ENCODE measurements at places on chromosomes 12 and 14.

DNA sequence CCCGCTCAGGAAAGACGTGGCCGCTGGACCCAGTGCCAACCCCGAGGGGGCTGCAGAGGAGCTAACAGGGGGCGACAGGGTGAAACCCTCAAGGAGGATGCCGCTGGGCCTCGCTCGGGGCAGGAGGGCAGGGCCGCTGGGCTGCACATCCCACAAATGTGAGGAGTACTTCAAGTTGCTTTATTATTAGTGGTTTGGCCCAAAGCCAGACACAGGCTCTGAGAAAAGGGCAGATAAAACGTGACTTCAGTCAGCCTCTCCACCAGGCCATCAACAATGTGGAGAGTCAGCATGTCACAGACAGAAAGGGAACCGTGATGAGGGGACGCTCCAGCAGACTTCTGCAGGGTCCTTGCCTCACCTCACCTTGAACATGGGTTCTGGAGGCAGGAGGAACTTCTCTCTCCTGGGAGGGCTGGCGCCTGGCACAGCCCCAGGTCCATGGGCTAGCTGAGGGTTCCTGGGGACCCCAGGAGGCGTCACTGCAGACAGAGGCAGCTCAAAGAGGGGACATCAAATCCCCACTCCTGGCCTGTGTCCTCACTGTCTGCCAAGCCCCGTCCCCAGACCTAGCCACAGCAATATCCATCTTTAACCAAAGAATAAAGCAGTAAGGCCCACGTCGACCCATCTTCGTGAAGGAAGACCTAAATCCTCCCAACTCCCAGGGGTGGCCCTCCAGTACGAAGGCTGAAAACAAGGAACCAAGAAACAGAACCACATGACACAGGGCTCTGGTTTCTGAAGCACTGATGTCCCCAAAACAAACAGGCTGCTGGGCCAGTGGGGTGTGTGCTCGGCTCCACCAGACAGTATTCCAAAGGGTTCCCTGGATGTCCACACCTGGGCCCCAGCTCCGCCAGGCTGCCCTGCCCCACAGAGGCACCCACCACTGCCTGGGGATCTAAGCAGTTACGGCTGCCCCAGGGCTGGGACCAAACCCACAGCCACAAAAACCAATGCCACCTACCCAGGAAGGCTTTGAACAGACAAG, 35.1 kb downstream of the CCDC85C start:
- DNase-seq, result no peak

DNA sequence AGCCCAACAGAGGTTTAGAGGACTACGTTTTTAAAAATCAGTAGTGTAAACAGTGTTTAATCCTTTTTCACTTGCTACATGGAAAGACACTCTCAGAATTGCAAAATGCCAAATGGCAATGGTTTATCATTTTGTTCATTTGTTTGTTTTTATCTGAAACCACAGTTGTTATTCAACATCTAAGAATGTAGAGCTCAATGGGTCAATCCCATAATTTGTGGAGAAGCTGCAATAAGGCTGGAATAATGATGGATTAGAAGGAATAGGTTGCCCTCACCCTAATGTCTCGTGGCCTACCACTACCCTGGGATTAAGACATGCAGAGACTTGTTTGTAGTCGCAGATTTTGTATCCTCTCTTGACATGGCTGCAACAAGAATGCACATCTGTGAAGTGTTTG, 115.7 kb downstream of the LLPH start:
- no peak for DNase-seq

DNA sequence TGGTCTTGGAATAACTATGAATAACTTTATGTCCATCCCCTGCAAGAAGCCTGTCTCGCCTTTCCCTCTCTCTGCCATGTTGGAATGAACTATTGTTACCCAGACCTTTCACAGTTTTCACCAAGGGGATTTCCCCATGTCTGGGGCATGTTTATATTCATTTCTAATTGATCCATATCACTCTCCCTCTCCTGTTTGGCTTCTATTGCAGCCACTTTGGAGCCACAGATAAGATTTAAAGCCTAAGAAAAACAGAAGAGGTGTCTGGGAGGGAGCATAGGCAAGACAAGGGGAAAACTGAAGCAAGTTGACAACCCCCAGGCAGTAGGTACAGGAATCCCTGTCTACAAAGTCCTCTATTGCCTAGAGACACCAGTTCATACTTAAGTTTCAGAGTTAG, 41.0 kb upstream of the FOXJ2 start:
- DNase-seq, result no peak

DNA sequence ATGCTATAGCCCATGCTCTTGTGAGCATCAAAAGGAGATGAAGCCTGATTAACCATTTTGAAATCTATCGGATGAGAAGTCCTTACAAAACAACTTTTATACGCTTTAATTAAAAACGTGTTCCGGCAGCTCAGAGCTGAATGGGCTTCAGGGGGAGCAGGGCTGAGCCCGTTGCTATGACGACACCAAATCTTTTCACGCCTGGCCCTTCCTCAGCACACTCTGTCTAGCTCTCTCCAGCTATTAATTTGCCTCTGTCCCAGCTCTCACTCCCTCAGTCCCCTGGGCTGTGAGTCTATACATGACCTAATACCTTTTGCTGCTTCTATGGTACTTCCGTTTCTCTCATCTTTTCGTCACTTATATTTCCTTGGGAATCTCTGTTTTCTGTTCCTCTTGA, 15.8 kb downstream of the FOXA1 start:
- no peak for DNase-seq

GRCh38 chr12:95277139-95277538, 59.5 kb downstream of the VEZT start:
- DNase-seq, result no peak

DNA sequence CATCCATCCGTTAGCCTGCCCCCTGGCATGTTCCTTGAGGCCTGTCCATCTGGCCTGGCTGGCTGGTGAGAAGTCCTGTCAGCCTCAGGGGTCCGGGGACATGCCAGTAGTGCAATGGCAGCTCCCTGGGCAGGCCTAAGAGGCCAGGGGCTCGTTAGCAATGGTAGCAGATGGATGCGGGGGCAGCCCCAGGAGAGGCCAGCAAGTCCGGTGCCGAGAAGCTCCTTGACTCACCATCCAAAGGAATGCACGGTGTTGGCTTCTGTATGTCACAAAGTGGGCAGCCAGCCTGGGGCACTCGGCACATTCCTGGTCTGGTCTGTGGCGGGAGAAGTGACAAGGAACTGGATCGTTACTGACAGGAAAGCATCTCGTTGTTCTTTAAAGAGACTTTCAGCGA, 319.9 kb downstream of the CACNA1C start:
- DNase-seq, result no peak

DNA sequence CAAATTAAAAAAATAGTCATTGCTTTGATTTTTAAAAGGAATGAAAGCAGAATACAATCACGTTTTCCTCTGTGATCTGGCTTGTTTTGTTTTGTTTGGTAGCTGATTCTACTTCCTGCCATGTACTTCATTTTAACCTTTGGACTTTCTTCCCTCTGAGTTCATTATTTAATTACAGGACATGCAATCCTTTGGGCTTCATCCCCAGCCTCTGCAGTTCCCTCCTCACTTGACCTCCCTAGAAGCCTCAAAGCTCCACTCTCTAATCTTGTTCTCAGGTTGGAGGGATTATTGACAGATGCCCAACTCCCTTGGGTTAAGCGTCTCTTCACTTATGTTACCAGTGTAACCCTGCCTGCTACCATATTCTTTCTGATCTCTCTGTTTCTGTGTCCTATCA, 967.9 kb upstream of the SEL1L start:
- no peak for DNase-seq

DNA sequence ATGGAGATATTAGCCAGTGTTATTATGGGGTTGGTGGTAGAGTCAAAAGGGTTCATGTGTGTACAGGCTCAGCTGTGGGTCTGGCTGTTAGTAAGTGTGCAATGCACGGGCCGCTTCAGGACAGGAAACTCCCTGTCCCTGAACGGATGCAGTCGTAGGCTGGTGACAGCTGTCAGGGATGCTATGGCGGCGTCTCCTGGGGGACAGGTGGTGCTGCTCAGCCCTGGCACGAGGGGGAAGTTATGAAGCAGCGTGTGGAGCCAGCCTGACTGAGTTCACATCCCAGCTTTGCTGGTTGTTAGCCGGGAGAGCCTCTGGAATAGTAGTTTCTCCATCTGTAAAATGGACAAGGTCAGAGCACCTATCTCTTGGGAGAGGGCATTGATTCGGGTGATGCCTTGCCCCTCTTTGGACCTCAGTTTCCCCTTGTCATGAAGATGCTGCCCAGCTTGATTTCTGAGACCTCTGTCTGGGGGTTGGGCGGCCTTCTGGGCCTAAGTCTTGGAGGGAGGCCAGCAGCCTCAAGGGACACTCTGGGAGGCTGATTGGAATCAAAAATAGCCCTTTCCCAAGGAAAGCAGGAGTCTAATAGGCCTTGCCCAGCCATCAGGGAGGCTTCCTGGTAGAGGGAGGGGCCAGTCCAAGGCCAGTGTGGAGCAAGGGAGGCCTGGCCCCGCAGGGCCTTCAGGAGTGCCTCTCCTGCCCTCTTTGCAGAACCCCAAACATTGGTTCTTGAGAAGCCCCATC, 7.1 kb downstream of the ASB2 start:
- no peak for DNase-seq

GRCh38 chr12:101862245-101862644, 15.1 kb upstream of the DRAM1 start:
- DNase-seq, result no peak

DNA sequence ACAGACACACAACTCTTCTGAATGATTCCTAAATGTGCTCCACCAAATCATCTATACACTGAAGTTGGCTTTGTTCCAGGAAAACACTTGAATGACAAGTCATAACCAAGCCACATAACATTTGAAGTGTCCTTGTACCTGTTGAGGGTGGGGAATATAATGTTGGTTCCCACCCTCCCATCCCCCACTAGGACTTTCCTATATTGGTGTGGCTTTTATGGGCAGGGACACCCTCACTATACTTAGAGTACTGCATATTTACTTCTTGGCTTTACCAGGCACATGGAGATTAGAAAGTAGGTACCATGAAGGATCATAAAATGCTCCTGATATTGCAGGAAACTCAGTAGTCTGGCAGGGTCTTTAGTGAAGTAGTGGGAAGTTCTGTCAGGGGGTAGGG, 9.7 kb upstream of the BHLHE41 start:
- DNase-seq, result no peak

DNA sequence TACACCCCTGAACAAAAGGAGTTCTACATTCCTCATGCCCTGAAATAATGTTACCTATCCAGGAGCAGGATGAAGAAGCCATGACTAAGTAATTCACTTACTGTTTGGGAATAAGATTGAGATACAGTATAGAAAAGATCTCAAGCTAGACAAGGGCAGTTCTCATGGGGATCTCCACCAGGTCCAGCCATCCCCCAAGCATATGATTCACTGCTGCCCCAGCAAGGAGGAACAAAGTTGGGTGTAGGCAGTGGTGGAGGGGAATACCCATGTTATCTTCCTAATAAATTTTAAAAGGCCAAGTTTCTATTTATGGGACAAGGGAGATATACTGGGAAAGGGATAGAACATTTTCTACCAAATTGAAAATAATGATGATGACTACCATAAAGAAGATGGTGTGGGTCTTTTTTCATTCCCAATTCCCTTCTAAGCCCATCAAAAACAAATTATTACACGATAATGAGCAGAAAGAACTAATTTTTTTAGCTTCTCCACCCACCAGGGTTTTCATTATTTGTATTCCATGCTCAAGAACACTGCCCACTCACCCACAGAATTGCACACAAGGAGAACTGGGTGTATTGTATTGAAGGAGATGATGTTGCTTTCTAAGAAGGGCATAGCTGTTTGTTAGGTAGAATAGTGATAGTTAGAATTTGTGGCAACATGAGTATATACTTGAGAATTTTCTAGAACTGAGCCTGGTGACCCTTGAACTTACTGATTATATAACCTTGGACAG, 204.6 kb downstream of the BTG1 start:
- no peak for DNase-seq
